ENCODE measurements at places on chromosomes 11 and 22.

DNA sequence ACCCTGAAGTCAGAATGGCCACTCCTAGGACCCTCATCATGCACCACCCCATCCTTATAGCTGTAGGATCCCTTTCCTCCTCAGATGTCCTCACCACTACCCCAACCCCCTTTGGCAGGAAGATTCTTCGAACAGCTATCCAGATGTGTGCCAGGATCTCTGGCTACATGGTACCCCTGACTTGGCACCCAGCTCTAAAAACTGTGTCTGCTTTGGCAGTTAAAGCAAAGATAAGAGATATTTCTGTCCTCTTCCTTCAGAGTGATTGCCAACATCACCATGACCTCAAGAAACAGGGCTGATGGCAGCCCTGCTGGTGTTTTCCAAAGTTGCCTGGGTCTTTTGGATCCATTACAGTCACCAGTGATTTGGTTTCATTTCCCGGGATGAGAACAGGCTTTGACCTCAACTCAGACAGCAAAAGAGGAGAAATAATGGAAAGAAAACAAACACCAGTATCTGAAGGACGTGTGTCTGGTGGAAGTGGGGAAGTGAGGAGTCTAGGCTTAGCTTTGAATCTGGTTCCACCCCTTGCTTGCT is 4.3 kb upstream of the NRIP3 start:
- no peak for DNase-seq

GRCh38 chr11:73520353-73521061 is 77.4 kb downstream of the FAM168A start:
- DNase-seq, result no peak

DNA sequence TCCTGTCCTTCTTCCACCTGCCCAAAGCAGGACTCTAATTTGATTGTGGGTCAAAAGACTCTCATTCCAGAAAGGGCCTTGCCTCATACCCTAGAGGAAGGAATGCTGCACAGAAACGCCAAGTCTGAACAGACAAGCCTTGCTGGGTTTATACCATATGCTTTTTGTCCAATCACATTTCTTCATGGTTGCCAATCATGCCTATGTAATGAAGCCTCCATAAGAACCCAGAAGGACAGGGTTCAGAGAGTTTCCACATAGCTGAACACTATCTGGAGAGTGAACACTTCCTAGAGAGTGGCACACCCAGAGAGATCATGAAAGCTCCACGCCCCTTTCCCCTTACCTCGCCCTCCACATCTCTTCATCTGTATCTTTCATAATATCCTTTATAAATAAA is 4.8 kb upstream of the SAA2 start:
- no peak for DNase-seq

GRCh38 chr11:84969103-84969502 is 658.0 kb downstream of the DLG2 start:
- no peak for DNase-seq

- DNase-seq, result no peak
Measured at GRCh38 chr11:62423012-62423411, 4.2 kb downstream of the SCGB1A1 start.

DNA sequence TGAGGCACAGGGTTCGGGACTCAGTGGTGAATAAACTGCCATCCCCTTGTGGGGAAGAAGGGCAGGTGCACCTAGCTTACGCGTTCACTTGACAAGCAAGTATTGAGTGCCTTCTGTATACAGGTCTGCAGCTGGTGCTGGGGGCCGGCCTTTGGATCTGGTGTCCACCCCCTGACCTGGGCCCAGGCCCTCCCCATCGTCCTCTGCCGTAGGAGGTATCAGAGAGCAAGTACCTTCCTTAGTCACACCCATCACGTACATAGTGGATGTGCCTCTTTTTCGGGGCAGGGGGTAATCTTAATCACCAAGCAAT is 53.3 kb downstream of the SMIM38 start:
- DNase-seq, result no peak

GRCh38 chr11:8948886-8949285 is 6.1 kb upstream of the ASCL3 start:
- DNase-seq, result no peak

GRCh38 chr11:86588566-86589090 is 83.8 kb downstream of the ME3 start:
- DNase-seq, result no peak
